ENCODE measurements at places on chromosomes 12 and 14. TPM values are rescaled to one million over a fixed set of nuclear protein-coding genes. Genes with fewer than 3 reads are reported as not detected.
A peak's percentile ranks its signal among the peaks of the same experiment; 100 is the strongest.

DNA sequence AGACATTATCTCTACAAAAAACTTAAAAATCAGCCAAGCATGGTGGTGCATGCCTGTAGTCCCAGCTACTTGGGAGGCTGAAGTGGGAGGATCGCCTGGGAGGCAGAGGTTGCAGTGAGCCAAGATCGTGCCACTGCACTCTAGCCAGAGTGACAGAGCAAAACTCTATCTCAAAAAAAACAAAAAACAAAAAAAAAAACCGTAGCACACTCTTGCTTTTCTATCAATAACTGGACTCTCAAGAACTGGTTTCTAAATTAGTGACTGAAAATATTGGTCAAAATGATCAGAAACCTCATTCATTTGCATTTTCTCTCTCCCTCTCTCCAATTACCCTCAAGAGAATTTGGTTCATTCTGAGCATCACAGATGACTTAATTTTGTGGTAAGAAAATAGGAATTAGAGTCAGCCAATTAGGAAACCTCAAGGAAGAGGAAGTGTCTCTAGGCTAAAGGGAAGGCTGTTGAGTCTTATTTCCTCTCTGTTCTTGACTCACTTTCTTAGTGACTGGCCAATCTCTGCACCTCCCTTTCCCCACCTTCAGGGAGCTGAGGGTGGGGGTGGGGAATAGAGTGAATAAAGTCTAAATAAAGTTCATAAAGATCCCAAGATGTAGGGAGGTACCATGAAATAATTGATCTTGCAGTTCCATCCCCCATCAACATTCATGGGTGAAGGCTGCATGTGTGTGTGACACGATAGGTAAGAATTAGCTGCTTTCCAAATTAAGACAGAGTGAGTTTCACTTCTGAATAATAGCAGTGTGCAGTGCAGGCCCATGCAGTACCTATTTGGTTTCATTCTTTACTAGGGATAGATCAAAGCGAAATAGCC lies 6.8 kb upstream of the PSMA6 start:
- DNase-seq, result peak; percentile 21

GRCh38 chr12:8916154-8916553 lies 1.8 kb downstream of the PHC1 start:
- no peak for DNase-seq

DNA sequence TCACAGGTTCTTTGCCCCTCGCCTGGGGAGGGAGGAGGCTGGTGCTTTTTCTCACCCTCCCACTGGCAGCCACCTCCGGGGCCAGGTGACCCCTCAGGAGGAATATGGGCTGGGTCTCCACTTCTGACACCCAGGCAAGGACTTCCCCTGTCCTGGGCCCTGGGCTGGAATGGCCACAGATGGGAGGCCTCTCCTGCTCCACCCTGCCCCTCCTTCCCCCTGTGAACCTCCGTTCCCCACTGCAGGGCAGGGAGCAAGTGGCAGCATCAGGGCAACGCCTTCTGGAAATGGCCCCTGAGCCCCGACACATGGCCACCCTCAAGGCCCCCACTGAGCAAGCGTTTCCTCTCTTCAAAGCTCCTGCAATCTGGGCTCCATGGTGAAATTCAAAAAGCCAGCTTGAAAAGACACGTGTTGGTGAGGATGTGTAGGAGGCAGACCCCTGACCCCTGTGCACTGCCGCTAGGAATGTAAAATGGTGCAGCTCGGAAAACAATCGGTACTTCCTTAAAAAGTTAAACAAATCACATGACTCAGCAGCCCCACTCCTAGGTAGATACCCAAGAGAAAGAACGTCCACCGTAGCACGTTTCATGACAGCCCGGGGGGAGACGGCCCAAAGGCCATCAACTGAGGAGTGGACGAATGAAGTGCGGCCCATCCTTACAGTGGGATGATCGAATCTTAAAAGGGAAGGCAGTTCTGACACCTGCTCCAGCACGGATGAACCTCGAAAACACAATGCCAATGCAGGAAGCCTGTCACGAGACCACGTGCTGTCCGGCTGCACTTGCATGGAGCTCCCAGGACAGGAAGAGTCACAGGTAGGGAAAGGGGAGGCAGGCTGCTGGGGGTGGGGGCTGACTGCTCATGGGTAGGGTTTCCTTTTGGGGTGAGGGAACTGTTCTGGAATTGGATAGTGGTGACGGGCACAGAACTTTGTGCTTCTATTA lies 11.5 kb downstream of the XRCC3 start:
- no peak for DNase-seq

DNA sequence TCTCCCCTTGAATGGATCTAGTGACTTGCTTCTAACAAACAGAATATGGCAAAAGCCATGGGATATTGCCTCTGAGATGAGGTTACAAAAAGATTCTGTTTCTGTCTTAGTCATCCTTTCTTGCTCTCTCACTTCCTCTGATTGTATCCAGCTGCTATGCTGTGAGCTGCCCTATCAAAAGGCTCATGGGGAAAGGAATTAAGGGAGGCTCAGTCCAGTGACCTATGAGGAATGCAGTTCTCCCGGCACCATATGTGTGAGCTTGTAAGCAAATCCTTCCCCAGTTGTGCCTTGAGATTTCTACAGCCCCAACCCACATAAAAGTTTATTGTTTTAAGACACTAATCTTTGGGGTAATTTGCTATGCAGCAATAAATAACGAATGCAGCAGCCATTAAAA lies 183.1 kb downstream of the KLHL28 start:
- DNase-seq, result no peak

GRCh38 chr12:123860377-123860776 lies 98.3 kb downstream of the DNAH10 start:
- DNase-seq, result no peak

DNA sequence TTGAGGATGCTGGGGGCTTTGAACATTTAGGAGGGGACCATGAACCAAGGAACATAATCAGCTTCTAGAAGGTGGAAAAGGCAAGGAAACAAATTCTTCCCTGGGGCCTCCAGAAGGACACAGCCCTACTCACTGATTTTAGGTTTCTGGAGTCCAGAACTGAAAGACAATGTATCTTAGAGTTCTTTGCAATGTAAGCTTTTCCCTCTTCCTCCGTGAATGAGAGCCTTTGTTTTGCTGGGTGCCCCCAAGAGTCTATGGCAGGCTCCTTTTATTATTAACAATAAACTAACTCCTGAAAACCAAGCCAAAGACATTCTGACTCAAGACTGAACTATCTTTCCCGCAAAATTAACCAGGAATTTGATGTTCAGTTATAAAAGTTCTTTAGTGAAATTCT lies 204.1 kb downstream of the STXBP6 start:
- DNase-seq, result no peak

- DNase-seq, result no peak
Measured at GRCh38 chr12:44459569-44459968, 416.5 kb downstream of the NELL2 start.

DNA sequence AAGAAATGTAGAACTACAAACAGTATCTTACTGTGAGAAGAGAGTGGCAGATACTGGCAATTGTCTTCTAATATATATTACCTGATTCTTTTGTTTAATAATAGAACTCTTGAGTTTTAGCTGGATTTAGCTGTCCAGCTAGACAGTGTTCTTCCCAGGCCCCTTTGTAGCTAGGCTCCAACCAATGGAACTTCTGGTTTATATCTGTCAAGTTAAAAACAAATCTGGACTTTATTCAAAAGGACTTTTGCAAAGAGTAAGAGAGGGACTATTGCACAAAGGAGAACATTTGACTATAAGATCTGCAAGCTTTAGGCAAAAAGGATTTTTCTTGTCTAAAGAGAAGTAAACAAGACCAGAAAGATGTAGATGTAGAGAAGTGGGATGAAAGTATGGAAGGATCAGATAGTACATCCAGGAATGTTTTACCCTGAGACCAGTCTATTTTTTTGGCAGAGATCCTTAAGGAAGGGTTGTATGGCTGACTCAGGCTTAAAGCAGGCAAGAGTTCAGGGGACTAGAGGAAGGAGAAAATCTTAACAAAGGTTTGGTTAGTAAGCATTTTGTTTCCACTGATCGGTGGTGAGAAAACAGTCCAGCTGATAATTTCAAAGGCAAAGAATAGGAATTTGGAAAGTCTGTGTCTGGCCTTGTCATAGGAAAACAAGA lies 111.1 kb upstream of the PLEKHA5 start:
- DNase-seq, result no peak

- no peak for DNase-seq
Measured at GRCh38 chr12:49803693-49804450, 24.3 kb downstream of the NCKAP5L start.

GRCh38 chr14:100692859-100693558 lies 33.7 kb upstream of the DLK1 start:
- peak; percentile 88 for DNase-seq

GRCh38 chr12:69492739-69493138 lies 22.6 kb downstream of the FRS2 start:
- DNase-seq, result no peak

DNA sequence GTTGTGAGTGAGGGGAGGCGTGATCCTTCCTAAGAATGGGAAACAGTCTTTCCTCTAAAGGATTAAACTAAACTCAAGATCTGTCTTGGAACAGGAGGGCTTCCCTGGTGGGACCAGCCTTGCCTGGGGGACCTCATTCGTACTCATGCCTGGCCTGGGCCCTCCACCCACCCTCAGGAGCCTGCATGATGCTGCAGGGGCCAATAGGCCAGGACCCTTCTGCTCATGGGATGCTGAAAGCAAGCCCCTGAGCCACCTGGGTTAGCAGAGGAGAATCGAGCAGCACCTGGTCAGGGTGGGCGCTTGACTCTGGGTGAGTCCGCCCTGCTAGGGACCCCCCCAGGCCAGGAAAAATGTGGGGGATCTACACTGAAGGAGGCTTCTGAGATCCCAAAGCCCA lies 48.3 kb upstream of the FAM181A start:
- no peak for DNase-seq

GRCh38 chr12:94666158-94666557 lies 15.8 kb upstream of the TMCC3 start:
- DNase-seq, result no peak

DNA sequence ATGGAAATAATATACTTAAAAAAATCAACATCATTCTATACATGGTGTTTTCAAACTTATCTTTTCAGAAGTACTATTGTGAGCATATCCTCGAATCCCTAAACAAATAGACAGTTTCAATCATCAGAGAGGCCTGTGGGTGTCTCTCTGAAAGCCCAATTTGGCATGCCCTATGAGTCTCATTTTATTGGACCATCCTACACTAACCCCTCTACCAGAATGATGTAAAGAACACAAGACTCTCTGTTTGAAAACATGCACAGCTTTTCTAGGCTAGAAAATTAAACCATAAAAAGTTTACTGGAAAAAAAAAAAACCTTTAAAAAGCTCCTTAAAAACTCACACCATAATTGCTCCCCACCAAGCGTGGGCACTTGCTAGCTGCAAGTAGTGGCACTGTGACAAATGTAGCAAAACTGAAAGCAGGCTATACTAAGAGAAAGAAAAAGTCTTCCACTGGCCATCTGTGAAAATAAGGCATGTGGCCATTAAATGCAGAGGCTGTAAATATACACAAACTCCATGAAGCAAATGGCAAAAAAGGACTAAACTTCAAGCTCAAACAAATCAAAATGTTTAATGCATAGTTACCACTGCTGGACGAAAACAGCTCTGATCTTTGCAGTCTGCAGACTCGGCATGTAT lies 394.2 kb downstream of the SOX5 start:
- DNase-seq, result no peak

- no peak for DNase-seq
Measured at GRCh38 chr12:27915021-27915420, 57.5 kb downstream of the PTHLH start.

GRCh38 chr14:29587046-29587445 lies 340.6 kb downstream of the PRKD1 start:
- DNase-seq, result no peak

The STYK1 gene
- total RNA-seq, result not detected

The TSPAN19 gene
- not detected for total RNA-seq

The RPS6KL1 gene
- total RNA-seq, result 0.65 TPM

The TIMELESS gene
- 15.9 TPM for total RNA-seq

The GAS2L3 gene
- total RNA-seq, result 10.9 TPM

The CEBPE gene
- not detected for total RNA-seq

The ETFBKMT gene
- total RNA-seq, result 3.7 TPM

The GLS2 gene
- 0.31 TPM for total RNA-seq

The GPRC5A gene
- total RNA-seq, result 25.7 TPM

The AP5M1 gene
- total RNA-seq, result 36.0 TPM

The TBX3 gene
- total RNA-seq, result 0.91 TPM

The SMCO2 gene
- not detected for total RNA-seq

All from osteocyte (in vitro differentiated cells).